ENCODE measurements at places on chromosomes 4 and X.

GRCh38 chr4:3302786-3303564 lies 10.2 kb downstream of the RGS12 start:
- DNase-seq: no peak

DNA sequence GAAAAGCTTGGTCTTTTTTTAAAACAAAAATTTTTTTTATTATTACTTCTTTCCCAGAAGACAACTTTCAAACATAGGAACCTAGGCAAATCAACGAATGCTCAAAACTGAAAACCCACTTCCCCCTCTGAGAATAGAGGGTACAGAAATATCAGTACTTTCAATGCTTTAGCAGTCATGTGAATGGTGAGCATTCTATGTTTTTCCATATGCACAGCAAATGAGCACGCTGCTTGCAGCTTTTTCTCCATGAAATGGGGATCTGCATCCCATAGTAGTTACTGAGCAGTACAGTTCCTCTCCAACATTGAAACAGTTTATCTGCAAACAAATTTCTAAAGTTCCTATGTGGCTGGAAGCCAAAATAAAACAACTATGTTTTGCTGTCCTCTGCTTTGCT lies 108.4 kb upstream of the BMP2K start:
- DNase-seq: no peak

DNA sequence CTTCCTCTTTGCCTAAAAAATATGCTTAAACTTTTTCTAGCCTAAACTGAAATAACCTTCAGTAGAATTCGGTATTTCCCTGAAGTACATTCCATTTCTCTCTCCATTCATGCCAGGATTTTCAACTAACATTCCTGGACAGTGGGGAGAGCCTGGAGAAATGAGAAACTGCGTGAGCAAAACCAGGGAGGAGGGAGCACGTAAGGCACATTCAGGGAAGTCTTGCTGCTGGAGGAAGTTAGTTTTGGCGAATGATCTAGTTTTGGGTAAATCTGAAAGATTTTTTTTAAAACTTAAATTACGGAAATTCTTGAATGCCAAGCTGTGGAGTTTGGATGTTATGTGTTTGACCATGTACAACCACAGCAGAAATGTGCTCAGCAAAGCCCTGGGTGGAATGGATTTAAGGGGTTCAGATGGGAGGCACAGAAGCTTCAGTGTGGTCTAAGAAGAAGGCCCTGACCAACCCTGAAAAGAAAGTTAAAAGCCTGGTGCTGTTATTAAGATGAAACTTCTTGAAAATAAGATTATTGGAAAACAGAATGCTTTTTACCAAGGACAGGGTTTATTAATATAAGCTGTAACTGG lies 347.8 kb downstream of the ANK2 start:
- DNase-seq: no peak

DNA sequence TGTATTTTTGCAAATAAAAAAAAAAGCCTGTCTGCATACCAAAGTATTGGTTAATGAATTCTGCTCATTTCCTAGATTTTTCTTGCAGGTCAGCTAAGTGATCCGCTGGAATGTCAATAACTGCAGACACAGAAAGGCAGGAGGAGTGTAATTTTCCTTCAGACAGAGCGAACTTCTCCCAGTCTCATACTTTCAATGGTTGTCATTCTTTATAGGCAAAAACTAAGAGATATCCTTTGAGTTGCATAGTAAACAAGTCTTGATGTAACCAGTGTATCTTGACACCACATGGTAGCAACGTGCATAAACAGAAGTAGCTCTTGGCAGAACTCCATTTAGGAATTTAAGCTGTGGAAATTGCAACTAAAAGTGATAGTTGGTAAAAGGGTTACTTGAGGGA lies 8.2 kb downstream of the CAPN6 start:
- DNase-seq: no peak

DNA sequence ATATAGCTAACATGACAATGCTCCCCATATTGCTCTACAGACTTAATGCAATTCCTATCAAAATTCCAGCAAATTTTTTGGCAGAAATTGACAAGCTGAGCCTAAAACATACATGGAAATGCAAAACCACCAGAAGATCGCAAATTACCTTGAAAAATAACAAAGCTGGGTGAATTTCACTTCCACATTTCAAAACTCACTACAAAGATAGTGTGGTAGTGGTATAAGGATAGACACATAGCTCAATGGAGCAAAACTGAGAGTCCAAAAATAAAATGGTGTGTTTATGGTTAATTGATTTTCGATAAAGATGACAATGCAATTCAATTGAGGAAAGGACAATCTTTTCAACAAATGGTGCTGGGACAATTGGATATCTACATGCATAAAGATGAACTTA lies 65.8 kb downstream of the SLC9A7 start:
- DNase-seq: no peak

- DNase-seq: no peak
These were observed 38.3 kb downstream of the DCTD start for GRCh38 chr4:182878633-182879495.

DNA sequence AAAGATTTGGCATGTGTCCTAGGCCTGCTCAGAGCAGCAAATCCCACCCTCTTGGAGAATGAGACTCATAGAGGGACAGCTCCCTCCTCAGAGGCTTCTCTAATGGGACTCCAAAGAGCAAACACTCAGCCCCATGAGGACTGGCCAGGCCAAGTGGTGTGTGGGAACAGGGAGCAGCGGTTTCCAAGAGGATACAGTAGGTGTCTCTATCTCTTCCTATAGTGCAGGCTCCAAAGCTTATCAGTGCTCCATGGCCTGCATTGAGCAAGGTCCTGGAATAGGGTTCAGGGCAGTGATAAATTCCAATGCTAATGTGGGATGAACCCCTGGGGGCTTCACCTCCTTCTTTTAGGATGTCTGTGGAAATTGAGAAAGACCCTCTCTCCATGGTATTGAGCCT lies 15.7 kb upstream of the MAGEA10 start:
- no peak for DNase-seq

- DNase-seq: no peak
These were observed 4.1 kb downstream of the MSANTD1 start for GRCh38 chr4:3252831-3253641.

- DNase-seq: peak; percentile 72
These were observed 11.6 kb downstream of the VEGFC start for GRCh38 chr4:176780995-176781738.

- no peak for DNase-seq
These were observed 8.4 kb upstream of the AMOT start for GRCh38 chrX:112849016-112849415.

- no peak for DNase-seq
These were observed 183.8 kb upstream of the VCX3A start for GRCh38 chrX:6718766-6719165.

GRCh38 chr4:149735796-149736195 lies 79.8 kb downstream of the IQCM start:
- DNase-seq: peak; percentile 43

GRCh38 chr4:175335331-175335730 lies 417.2 kb downstream of the ADAM29 start:
- DNase-seq: no peak

DNA sequence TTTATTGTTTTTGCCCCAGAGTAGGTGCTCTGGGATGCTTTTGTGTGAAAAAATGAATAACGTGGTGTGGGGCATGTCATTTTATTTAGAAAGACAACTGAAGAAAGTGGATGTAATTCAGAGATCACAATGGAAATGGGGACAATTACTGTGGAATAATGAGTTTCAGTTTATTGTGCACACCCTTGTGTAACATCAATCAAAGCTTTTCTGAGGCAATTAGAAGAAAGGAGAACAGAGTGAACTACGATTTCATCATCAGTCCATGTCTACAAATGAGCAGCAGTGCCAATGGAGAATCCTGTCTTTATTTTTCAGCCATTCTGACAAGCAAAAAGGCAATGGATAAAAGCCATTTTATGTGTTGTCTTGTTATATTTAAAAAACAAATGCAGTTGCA lies 339.2 kb downstream of the TMA16 start:
- DNase-seq: no peak

- no peak for DNase-seq
These were observed 23.3 kb upstream of the TMEM255A start for GRCh38 chrX:120334603-120335002.

DNA sequence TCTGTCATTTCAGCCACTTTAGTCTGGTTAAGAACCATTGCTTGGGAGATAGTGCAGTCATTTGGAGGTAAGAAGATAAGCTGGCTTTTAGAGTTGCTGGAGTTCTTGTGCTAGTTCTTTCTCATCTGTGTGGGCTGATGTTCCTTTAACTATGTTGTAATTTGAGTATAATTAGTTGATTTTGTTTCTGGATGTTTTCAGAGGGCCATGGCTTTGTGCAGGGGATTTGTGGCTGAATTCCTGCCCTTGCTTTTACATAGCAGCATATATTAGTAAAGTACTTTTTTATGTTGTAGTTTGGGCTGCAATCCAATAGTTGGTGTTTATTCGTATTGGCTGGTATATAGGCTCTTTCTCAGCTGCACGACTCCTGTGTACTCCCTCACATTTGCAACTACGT lies 339.6 kb downstream of the ANKRD50 start:
- DNase-seq: no peak

GRCh38 chr4:133379681-133380438 lies 230.8 kb downstream of the PCDH10 start:
- no peak for DNase-seq

DNA sequence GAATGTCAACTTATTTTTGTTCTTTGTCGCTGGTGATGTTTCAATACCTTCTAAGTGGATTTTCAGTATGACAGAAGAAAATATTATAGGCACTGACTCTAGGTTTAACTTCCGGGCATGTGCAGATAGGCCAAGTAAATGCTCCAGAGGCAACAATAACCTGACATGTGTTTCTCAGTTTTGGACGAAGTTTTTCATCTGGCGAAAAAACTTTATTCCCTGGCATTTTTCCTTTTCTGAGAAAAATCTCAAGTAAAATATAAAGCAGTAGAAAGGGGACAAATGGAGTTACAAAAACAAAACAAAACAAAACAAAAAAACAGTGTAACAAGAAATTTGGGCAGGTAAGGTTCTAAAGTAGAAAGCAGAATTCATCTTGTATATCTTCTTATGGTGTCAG lies 173.5 kb downstream of the ANTXR2 start:
- no peak for DNase-seq

- DNase-seq: no peak
These were observed 59.9 kb downstream of the UGT2A3 start for GRCh38 chr4:68891678-68892077.

DNA sequence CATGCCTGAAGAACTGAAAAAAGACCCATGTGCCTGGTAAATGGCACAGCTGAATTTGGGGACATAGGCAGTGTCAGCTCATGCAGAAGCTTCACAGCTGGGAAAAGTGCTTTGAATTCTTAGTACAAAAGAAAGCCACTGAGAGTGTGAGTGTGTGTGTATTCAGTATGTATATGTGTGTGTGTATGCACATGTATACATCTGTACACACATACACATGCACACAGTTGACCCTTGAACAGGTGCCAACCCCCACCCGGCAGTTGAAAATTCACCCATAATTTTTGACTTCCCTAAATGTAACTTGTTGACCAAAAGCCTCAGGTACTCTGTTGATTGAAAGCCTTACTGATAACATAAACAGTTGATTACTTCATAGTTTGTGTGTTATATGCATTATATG lies 49.5 kb upstream of the ENPP6 start:
- DNase-seq: no peak

DNA sequence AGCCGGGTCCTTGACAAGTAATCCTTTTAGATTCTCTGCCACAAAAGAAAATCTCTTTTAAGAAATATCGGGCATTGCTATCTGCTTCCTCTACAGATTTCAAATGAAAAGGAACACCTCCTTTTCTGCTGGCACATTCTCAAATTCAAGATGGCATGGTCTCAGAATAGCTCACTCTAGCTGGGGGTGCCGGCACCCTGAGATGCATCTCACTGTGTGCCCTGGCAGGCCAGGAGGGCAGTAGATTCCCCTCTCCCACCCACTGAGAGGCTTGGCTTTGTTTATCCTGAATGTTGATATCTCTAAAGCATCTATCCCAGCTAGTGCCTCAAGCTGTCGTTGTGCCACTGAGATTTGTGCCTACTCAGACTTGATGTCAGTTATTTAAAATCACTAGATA lies 319.5 kb downstream of the ARHGAP10 start:
- no peak for DNase-seq

GRCh38 chr4:163484906-163485305 lies 9.6 kb upstream of the TMA16 start:
- peak; percentile 55 for DNase-seq

DNA sequence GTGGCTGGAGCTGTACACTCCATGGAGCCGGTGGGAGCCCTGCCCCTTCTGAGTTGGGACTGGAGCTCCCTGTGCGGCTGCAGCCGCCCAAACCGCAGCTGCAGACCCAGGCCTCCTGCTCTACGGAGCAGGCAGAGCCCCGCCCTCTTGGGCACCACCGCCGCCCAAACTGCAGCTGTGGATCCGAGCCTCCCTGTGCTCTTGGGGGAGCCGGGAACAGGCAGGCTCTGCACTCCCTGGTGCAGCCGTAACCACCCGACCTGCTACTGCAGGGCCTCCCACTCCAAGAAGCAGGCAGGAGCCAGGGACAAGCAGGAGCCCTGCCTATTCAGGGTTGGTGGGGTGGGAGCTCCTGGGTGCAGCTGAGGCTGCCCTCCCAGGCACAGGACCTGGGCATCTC lies 237.5 kb upstream of the ATP6AP2 start:
- no peak for DNase-seq

DNA sequence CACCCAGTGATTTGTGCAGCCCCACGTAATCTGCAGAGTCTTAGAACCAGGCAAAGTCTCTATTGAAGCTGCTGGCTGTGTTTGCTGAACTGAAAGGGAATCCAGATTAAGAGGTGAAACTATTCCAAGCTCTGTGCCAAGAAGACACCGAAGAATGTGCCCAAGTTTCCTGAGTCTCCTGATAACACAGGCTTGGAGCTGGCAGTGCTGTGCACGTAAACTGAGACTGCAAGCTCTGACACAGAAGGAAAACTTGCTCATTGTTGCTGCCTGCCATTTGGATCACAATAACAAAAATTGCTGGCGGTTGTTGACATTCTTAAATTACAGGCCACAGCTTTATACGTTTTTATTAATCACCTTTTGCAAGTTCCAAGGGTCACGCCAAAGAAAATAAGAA lies 60.2 kb upstream of the VCX3B start:
- DNase-seq: peak; percentile 36

DNA sequence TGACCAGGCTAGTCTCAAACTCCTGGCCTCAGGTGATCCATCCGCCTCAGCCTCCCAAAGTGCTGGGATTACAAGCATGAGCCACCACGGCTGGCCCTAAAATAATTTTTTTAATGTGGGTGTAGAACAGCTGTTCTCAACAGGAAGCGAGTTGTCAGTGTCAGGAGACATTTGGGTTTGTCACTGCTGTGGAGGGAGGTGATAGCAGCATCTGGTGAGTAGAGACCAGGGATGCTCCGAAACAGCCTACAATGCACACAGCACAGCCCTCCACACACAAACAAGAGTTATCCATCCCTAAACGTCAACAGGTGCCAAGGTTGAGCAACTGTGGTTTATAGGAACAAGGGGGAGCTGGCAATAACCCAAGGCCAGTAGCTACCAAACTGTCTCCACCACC lies 243.4 kb upstream of the STS start:
- no peak for DNase-seq

- no peak for DNase-seq
These were observed 112.5 kb downstream of the JADE1 start for GRCh38 chr4:128921954-128922353.

GRCh38 chr4:83112231-83112630 lies 2.3 kb downstream of the PLAC8 start:
- no peak for DNase-seq

Data from epithelial cell of esophagus (primary cell).